ENCODE measurements at places on chromosomes 7 and 10. TPM values are rescaled to one million over a fixed set of nuclear protein-coding genes. Genes with fewer than 3 reads are reported as not detected.

The SH3PXD2A gene
- 26.2 TPM for total RNA-seq

The SLC26A5 gene
- not detected for total RNA-seq

The UCMA gene
- not detected for total RNA-seq

The PRLHR gene
- not detected for total RNA-seq

The CCDC3 gene
- total RNA-seq, result 0.26 TPM

The HTR7 gene
- 0.77 TPM for total RNA-seq

The LMOD2 gene
- total RNA-seq, result not detected

The NEBL gene
- total RNA-seq, result 0.33 TPM

The C10orf67 gene
- total RNA-seq, result under 0.01 TPM

The RTKN2 gene
- 0.51 TPM for total RNA-seq

The ANXA8L1 gene
- total RNA-seq, result not detected

The C7orf33 gene
- total RNA-seq, result not detected

The ATOH7 gene
- not detected for total RNA-seq

The CUZD1 gene
- total RNA-seq, result 0.50 TPM

The TEX47 gene
- total RNA-seq, result not detected

The STK31 gene
- total RNA-seq, result under 0.01 TPM

The CNPY1 gene
- total RNA-seq, result not detected

The CTAGE6 gene
- total RNA-seq, result 0.17 TPM

The TMEM213 gene
- not detected for total RNA-seq

The ARF5 gene
- 105 TPM for total RNA-seq

The TSPAN12 gene
- total RNA-seq, result 1.5 TPM

The SPOCK2 gene
- total RNA-seq, result 0.33 TPM

The CC2D2B gene
- 0.33 TPM for total RNA-seq

The SFRP4 gene
- 54.2 TPM for total RNA-seq

The OR2A42 gene
- not detected for total RNA-seq

The SRGN gene
- 363 TPM for total RNA-seq

The NOLC1 gene
- total RNA-seq, result 23.4 TPM

The PLA2G12B gene
- not detected for total RNA-seq

The SPDYE6 gene
- not detected for total RNA-seq

All from fibroblast of lung (primary cell).